CD8-positive, alpha-beta memory T cell (primary cell): ENCODE measurements at places on chromosomes 5 and 9. TPM values are rescaled to one million over a fixed set of nuclear protein-coding genes. Genes with fewer than 3 reads are reported as not detected.

DNA sequence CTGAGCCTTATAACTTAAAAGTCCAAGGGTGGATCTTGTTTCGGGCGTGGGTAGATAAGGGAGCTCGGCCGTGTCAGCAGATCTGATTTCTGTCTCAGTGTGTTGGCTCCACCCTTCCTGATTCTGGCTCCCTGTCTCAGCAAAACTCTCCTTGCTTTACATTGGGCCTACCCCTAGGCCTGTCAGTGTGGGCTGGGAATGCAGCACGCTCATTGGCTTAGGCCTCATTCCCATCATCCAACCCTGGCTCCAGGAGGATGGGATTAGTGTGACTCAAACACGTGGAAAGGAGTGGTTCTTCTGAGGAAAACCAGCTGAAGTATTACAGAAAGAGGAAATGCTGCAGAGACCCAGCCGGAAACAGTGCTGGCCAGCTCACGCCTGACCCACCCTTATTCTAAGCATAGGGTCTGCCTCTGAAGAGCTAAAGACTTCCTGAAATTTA, 59.9 kb downstream of the ZFAND5 start:
- H3K27me3 ChIP-seq: no peaks in the 10 kb centered on the region
- H3K4me1 ChIP-seq: peaks cover 5% of the 10 kb centered on the region
- no peak overlapping the region for H3K27ac ChIP-seq

GRCh38 chr5:169637085-169637548, at the start of gene DOCK2:
TSS of gene DOCK2 (plus strand) at chr5:169637275. CDS start at chr5:169637327, 52 bp downstream.
- H3K4me3 ChIP-seq: peak within 1 kb of the TSS; percentile 96
- H3K4me1 ChIP-seq: peaks cover 37% of the 10 kb centered on the region
- peak; percentile 50 for DNase-seq
- no peaks in the 10 kb centered on the region for H3K27me3 ChIP-seq
- peak within 1 kb of the TSS; percentile 85 for H3K27ac ChIP-seq

- no peaks in the 10 kb centered on the region for H3K36me3 ChIP-seq
- no peaks in the 10 kb centered on the region for H3K4me1 ChIP-seq
- no peak for DNase-seq
- H3K27ac ChIP-seq: no peak overlapping the region
Measured at GRCh38 chr5:74161170-74161569, 479.4 kb downstream of the ENC1 start.

DNA sequence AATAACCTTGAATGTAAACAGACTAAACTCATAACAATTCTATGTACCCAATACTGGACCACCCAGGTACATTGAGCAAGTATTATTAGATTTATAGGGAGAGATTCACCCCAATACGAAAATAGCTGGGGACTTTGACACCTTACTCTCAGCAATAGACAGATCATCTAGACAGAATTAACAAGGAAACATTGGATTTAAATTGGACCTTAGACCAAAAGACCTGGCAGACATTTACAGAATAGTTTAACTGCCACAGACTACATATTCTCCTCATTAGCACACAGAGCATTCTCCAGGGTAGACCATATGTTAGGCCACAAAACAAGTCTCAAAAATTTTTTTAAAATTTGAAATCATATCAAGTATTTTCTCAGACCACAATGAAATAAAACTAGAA, 397.4 kb downstream of the PIK3R1 start:
- H3K4me1 ChIP-seq: no peaks in the 10 kb centered on the region
- no peak overlapping the region for H3K27ac ChIP-seq
- no peaks in the 10 kb centered on the region for H3K27me3 ChIP-seq
- DNase-seq: no peak
- H3K36me3 ChIP-seq: no peaks in the 10 kb centered on the region

DNA sequence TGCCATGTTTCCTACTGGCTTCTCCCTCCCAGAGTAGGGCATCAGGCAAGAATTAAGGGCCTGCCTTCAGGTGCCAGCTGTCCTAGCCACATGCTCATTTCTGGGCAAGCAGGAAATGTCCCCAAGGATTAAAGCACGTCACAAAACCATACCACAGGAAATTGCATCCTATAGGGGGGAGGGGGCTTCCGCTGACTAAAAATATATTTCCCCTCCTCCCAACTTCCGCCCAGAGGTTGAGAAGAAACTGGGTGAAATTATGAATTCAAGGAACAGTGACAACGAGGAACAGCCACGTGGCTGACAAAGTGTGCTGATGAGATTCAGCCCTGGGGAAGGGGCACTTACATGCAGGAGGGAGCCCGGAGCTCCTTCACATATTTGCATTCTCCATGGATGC, 4.1 kb downstream of the HBEGF start:
- no peaks in the 10 kb centered on the region for H3K27me3 ChIP-seq
- DNase-seq: no peak
- peaks cover 39% of the 10 kb centered on the region for H3K4me1 ChIP-seq
- H3K27ac ChIP-seq: no peak overlapping the region
- no peaks in the 10 kb centered on the region for H3K36me3 ChIP-seq

GRCh38 chr5:168553377-168554130, 24.4 kb downstream of the FBLL1 start:
- no peak for DNase-seq
- peaks cover 8% of the 10 kb centered on the region for H3K36me3 ChIP-seq
- H3K4me3 ChIP-seq: no peak overlapping the region
- H3K27ac ChIP-seq: no peak overlapping the region

- H3K4me1 ChIP-seq: no peaks in the 10 kb centered on the region
- no peaks in the 10 kb centered on the region for H3K27me3 ChIP-seq
- H3K4me3 ChIP-seq: no peak overlapping the region
- no peaks in the 10 kb centered on the region for H3K36me3 ChIP-seq
- DNase-seq: no peak
- H3K27ac ChIP-seq: no peak overlapping the region
Measured at GRCh38 chr5:132049093-132049492, 11.4 kb upstream of the IL3 start.

DNA sequence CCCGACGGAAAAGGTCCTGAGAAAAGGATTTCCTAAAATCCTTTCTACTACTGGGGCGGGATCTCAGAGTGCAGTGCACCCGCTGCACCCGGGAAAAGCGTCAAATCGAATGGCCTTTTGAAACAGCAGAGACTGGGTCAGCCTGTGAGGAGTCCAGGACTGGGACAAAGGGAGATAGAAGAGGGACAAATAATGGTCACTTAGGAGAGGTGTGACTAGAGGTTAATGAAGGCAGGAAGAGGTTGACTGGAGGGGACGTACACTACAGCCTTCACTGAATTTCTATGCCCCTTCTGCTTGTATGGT, 1.5 kb downstream of the PLPPR1 start:
- no peak overlapping the region for H3K27ac ChIP-seq

- H3K4me3 ChIP-seq: no peak overlapping the region
- no peaks in the 10 kb centered on the region for H3K27me3 ChIP-seq
- H3K36me3 ChIP-seq: no peaks in the 10 kb centered on the region
- no peak for DNase-seq
- H3K27ac ChIP-seq: no peak overlapping the region
- H3K4me1 ChIP-seq: no peaks in the 10 kb centered on the region
Measured at GRCh38 chr5:35543408-35543807, 74.3 kb upstream of the SPEF2 start.

DNA sequence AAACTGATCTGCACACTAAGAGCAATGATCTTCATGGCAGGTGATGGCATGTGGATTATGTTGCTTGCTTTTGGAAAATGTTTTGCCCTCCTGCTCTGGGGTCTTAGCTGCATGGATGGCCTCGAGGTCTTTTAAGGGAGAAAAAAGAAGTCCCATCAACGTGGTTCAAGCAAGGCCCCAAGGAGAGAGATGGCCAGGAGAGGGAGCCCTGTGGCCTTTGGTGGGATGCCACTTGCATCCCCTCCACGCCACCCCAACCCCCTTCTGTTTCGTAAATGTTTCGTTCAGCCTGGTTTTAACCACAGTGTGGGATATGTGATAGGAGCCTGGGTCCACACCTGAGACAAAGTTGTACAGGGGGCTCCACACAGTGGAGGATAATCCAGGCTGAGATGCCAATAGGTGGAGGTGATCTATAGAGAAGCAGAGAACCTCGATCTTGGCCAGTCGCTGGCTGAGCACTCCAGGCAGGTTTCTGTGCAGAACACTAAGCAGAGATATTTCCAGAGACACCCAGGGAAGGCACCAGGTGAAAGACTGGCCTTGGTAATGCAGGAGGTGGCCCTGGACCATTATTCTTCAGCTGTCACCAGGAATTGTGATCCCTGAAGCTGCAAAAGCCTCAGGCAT, 25.8 kb upstream of the FRRS1L start:
- no peaks in the 10 kb centered on the region for H3K36me3 ChIP-seq
- H3K27ac ChIP-seq: no peak overlapping the region
- no peak for DNase-seq
- no peak overlapping the region for H3K4me3 ChIP-seq
- no peaks in the 10 kb centered on the region for H3K27me3 ChIP-seq
- no peaks in the 10 kb centered on the region for H3K4me1 ChIP-seq

DNA sequence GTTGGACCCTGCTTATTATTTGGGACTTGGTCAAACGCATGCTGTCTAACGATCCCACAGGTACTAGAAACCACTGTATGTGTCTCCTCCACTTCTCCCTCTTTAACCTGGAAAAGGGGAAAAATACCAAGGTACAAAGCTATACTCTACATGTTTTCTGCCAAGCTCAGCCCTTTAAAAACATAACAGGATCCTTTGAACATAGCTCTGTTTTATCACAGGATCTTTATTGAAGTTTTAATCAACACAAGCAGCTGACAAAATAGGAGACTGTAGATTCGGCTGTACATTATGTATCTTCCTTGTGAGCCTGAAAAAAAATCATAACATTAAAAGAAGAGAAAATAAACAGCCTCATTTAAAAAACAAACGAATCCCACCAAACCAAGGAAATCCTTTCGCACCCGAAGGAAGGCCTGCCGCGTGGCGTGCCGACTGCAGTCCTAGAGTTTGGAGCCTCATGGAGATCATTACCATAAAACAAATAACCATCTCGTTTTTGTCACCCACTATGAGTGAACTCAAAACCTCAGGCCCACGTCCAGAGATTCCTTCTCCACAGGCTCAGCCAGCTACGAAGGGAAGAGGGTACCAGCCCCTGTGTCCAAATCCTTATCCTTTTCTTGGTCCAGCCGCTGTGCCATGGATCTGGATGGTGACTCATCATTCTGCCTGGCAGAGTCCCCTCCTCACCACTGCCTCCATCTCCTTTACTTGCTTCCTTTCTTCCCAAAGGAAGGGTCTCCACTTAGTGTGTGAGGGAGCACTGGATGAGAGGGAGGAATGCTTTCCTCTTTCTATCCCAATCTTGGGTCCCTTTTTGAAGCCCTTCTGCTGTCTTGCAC, 651.1 kb downstream of the CCDC171 start:
- H3K4me3 ChIP-seq: no peak overlapping the region
- no peak overlapping the region for H3K27ac ChIP-seq
- H3K36me3 ChIP-seq: no peaks in the 10 kb centered on the region
- no peaks in the 10 kb centered on the region for H3K27me3 ChIP-seq
- no peak for DNase-seq

- peak overlapping the region; percentile 85 for H3K4me3 ChIP-seq
- H3K27ac ChIP-seq: no peak overlapping the region
- H3K4me1 ChIP-seq: peaks cover 62% of the 10 kb centered on the region
Measured at GRCh38 chr5:134223406-134224248, 2.2 kb downstream of the PPP2CA start.

GRCh38 chr9:117435630-117436261, 20.9 kb upstream of the ASTN2 start:
- no peaks in the 10 kb centered on the region for H3K27me3 ChIP-seq
- H3K36me3 ChIP-seq: no peaks in the 10 kb centered on the region
- no peaks in the 10 kb centered on the region for H3K4me1 ChIP-seq
- H3K27ac ChIP-seq: no peak overlapping the region
- DNase-seq: no peak

- no peak overlapping the region for H3K27ac ChIP-seq
- no peaks in the 10 kb centered on the region for H3K36me3 ChIP-seq
- no peaks in the 10 kb centered on the region for H3K27me3 ChIP-seq
- H3K4me1 ChIP-seq: no peaks in the 10 kb centered on the region
- DNase-seq: no peak
Measured at GRCh38 chr9:27440888-27441740, 83.0 kb upstream of the IFNK start.

DNA sequence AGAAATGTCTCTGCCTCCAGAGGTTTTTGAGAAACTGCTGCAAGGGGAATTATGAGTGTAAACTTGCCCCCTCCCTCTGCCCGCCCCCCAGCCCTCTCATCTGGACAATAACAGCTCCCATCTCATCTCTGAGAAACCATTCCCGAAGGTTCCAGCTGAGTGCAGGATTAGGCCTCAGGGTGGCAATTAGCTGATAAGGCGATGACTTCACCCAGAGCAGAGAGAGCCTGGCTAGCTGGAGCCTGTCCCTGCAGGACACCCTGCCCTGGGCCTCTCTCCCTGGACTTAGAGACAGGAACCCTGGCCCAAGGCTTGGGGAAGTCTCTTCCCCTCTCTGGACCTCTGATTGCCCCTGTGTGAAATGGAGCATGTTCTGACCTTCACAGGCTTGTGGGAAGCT, 45.7 kb upstream of the HAND1 start:
- no peak overlapping the region for H3K4me3 ChIP-seq
- no peaks in the 10 kb centered on the region for H3K4me1 ChIP-seq
- H3K36me3 ChIP-seq: no peaks in the 10 kb centered on the region
- H3K27ac ChIP-seq: no peak overlapping the region

DNA sequence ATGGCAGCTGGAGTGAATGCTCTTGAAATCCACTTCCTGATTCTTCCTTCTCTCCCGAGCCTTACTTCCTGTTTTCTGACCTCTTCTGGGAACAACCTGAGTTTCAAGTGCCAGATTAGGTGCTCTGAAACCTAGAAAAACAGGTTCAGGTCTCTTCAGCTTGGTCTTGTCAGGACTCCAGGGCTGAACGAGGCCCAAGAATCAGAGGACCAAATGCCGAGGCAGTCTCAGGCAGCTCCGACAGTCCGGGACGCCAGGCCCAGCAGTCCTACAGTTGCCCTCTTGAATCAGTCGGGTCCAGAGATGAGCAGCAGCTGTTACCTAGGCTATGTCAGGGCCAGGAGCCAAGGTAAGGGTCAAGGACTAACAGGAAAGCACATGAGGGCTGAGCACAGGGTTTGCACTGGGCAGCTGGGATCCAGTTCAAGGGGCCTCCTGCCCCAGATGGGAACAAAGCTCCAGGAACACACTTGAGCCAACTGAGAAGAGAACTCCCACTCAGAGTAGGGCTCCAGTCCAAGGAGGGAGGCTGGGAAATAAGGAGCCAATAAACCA, 38.3 kb upstream of the ADRA1B start:
- H3K27me3 ChIP-seq: peaks cover 8% of the 10 kb centered on the region
- no peak overlapping the region for H3K27ac ChIP-seq
- H3K4me1 ChIP-seq: no peaks in the 10 kb centered on the region
- no peak for DNase-seq
- no peaks in the 10 kb centered on the region for H3K36me3 ChIP-seq
- no peak overlapping the region for H3K4me3 ChIP-seq

DNA sequence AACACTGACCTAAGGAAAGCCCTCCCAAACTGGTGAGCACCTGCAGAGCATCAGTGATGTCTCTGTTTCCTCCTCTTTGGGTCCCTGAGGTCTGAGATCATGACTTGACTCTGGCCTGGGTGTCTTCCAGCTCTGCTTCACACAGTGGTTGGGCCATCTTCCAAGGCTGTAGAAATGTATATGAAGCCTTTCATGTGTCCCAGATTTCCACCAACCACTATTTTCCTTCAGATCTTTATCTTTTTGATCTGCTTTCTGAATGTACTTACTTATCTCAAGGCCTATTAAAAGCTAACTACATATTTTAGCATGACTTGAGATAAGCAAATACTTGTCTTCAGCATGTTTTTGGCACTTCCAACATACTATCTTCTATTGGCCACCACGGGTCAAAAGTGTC, 47.1 kb downstream of the PRELID2 start:
- no peaks in the 10 kb centered on the region for H3K4me1 ChIP-seq
- no peak overlapping the region for H3K4me3 ChIP-seq
- H3K27me3 ChIP-seq: no peaks in the 10 kb centered on the region
- no peak for DNase-seq
- H3K27ac ChIP-seq: no peak overlapping the region

Gene CBY3
- total RNA-seq: 0.91 TPM

Gene ARSI
- total RNA-seq: not detected

Gene FCN2
- not detected for total RNA-seq

Gene BARX1
- not detected for total RNA-seq

Gene IDNK
- 5.9 TPM for total RNA-seq

Gene C7
- total RNA-seq: not detected

Gene RNF180
- not detected for total RNA-seq
